ENCODE measurements at places on chromosomes 7 and 10. TPM values are rescaled to one million over a fixed set of nuclear protein-coding genes. Genes with fewer than 3 reads are reported as not detected.

Gene AS3MT
- total RNA-seq: 0.34 TPM

Gene RGR
- not detected for total RNA-seq

Gene PALD1
- total RNA-seq: 2.0 TPM

Gene MALRD1
- total RNA-seq: 0.24 TPM

Gene SEC31B
- total RNA-seq: 7.8 TPM

Gene CTTNBP2
- 4.9 TPM for total RNA-seq

Gene NKX1-2
- total RNA-seq: 0.07 TPM

Gene CPXM2
- 5.5 TPM for total RNA-seq

Gene CPN1
- not detected for total RNA-seq

Gene SLC35G1
- 3.5 TPM for total RNA-seq

Gene EZH2
- 13.8 TPM for total RNA-seq

Gene LOXL4
- 41.2 TPM for total RNA-seq

Gene MMP21
- not detected for total RNA-seq

Gene STEAP4
- total RNA-seq: not detected

Gene PDE6C
- total RNA-seq: not detected

Gene SPDYE2B
- not detected for total RNA-seq

Gene GNAI1
- 32.9 TPM for total RNA-seq

Gene ST8SIA6
- total RNA-seq: not detected

Gene GRID2IP
- 0.07 TPM for total RNA-seq

Gene CPA5
- not detected for total RNA-seq

Gene TRPV6
- total RNA-seq: 0.46 TPM

Gene PNLIPRP1
- not detected for total RNA-seq

Gene OPALIN
- total RNA-seq: not detected

Gene PDZD7
- total RNA-seq: 2.2 TPM

Gene KCNIP2
- 1.9 TPM for total RNA-seq

Gene GNAT3
- not detected for total RNA-seq

Gene CALHM2
- 1.2 TPM for total RNA-seq

Gene CYP3A7
- not detected for total RNA-seq

Gene EBLN1
- not detected for total RNA-seq

Gene LIPF
- total RNA-seq: not detected

Gene OR2A12
- total RNA-seq: not detected

Gene ZNF727
- total RNA-seq: not detected

Gene DNAH11
- total RNA-seq: 0.43 TPM

Gene MKX
- total RNA-seq: 3.9 TPM

Gene OR2A1
- total RNA-seq: not detected

Gene SLC18A3
- 4.6 TPM for total RNA-seq

Gene SPAM1
- not detected for total RNA-seq

Gene SPDYE2
- not detected for total RNA-seq

Gene ZNF107
- 5.7 TPM for total RNA-seq

Gene NPFFR1
- not detected for total RNA-seq

Gene SPDYE5
- total RNA-seq: not detected

Gene BEND7
- 21.1 TPM for total RNA-seq

Gene GPR85
- total RNA-seq: 1.3 TPM

Gene COBL
- total RNA-seq: 3.6 TPM

Gene OPN4
- not detected for total RNA-seq

Gene SRRT
- total RNA-seq: 118 TPM

Gene ANXA8L1
- 0.59 TPM for total RNA-seq

Gene NODAL
- 0.43 TPM for total RNA-seq

Gene CDHR3
- 3.1 TPM for total RNA-seq

Gene SEMA3A
- 31.3 TPM for total RNA-seq

Gene LBX1
- not detected for total RNA-seq

Gene TAS2R3
- 1.2 TPM for total RNA-seq

Gene EFCAB10
- total RNA-seq: 0.38 TPM

Gene FBXO24
- total RNA-seq: 0.52 TPM
